HFFc6 (cell line): ENCODE measurements at places on chromosomes 13 and 19. TPM values are rescaled to one million over a fixed set of nuclear protein-coding genes. Genes with fewer than 3 reads are reported as not detected.
A peak's percentile ranks its signal among the peaks of the same experiment; 100 is the strongest.

The ZNF71 gene
- total RNA-seq = 5.6 to 7.1 TPM (median 6.0 TPM) in 3 replicates

The RINL gene
- total RNA-seq = 1.0 and 3.5 TPM in 2 replicates

The PSG6 gene
- 0.77 to 1.3 TPM (median 1.0 TPM) in 3 replicates for total RNA-seq

GRCh38 chr19:3062165-3063105 lies at the start of gene TLE5:
TLE5 (minus strand) TSS chr19:3062495; CDS start chr19:3062200, 295 bp downstream.
- peaks cover 10% of the 10 kb centered on the region; the same call in 1 of the 2 replicates for H3K36me3 ChIP-seq
- H3K4me3 ChIP-seq = peak within 1 kb of the TSS; percentile 83
- peaks cover 2% of the 10 kb centered on the region; the same call in 1 of the 2 replicates for H3K27me3 ChIP-seq
- H3K27ac ChIP-seq = peak within 1 kb of the TSS; percentile 72
- H3K4me1 ChIP-seq = peaks cover 6% of the 10 kb centered on the region; the same call in 1 of the 2 replicates
- no peak for DNase-seq

GRCh38 chr19:7337380-7338194 lies 11.2 kb upstream of the ARHGEF18 start:
- no peaks in the 10 kb centered on the region for H3K36me3 ChIP-seq
- H3K4me3 ChIP-seq = no peak overlapping the region
- H3K27me3 ChIP-seq = peaks cover 18% of the 10 kb centered on the region
- H3K27ac ChIP-seq = no peak overlapping the region
- H3K4me1 ChIP-seq = no peaks in the 10 kb centered on the region

DNA sequence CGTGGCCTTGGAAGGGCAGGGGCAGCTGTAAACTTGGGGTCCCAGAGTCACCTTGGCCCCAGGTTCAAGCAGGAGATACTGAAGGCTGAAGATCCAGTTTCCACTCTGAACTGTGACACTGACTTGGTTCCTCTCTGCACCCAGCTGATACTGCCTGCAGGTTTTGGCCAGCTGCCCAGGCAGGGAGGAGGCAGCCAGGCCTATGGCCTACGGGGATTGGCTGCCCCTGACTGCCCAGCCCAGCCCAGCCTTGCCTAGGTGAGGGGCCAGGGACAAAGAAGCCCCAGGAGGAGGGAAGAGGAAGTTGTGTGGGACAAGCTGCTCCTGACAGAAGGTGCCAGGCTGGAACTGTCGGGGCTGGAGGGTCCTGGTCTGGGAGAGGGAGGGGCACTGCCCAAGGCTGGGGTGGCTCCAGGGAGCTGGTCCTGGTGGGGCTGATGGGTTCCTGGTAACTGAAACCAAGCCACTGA lies 51.7 kb upstream of the CYP4F8 start:
- peaks cover 25% of the 10 kb centered on the region for H3K27me3 ChIP-seq
- no peak for DNase-seq
- H3K36me3 ChIP-seq = no peaks in the 10 kb centered on the region
- H3K4me1 ChIP-seq = peaks cover 9% of the 10 kb centered on the region
- H3K27ac ChIP-seq = no peak overlapping the region

- no peak for DNase-seq
- H3K4me1 ChIP-seq = peaks cover under 1% of the 10 kb centered on the region; the same call in 1 of the 2 replicates
- no peaks in the 10 kb centered on the region; the same call in 1 of the 2 replicates for H3K36me3 ChIP-seq
- no peak overlapping the region for H3K27ac ChIP-seq
- no peak overlapping the region for H3K4me3 ChIP-seq
- H3K27me3 ChIP-seq = no peaks in the 10 kb centered on the region; the same call in none of the 2 replicates
Measured at GRCh38 chr13:48507021-48507420, 25.9 kb downstream of the RCBTB2 start.

DNA sequence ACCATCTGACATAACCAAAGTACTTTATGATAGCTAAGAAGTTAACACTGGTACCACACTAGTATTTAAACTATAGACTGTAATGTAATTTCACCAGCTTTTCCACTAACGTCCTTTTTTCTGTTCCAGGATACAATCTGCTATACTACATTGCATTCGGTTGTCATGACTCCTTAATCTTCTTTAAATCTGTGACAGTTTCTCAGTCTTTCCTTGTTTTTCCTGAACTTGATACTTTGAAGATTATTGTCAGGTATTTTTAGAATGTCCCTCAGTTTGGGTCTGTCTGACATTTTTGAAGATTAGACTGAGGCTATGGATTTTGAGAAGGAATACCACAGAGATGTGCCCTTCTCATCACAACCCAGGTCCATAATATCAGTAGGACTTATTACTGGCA lies 36.6 kb downstream of the NUFIP1 start:
- H3K4me1 ChIP-seq = peaks cover 32% of the 10 kb centered on the region
- H3K27ac ChIP-seq = peak overlapping the region; percentile 1; the same call in 1 of the 2 replicates
- H3K27me3 ChIP-seq = no peaks in the 10 kb centered on the region; the same call in 1 of the 2 replicates
- no peak overlapping the region for H3K4me3 ChIP-seq
- no peak for DNase-seq

GRCh38 chr19:18742838-18743783 lies 48.0 kb downstream of the COMP start:
- H3K27me3 ChIP-seq = no peaks in the 10 kb centered on the region; the same call in none of the 2 replicates
- no peaks in the 10 kb centered on the region for H3K4me1 ChIP-seq
- no peak overlapping the region for H3K4me3 ChIP-seq
- DNase-seq = no peak
- H3K27ac ChIP-seq = no peak overlapping the region

- H3K27me3 ChIP-seq = peaks cover 4% of the 10 kb centered on the region
- DNase-seq = no peak
- no peak overlapping the region for H3K4me3 ChIP-seq
Measured at GRCh38 chr13:80386002-80386401, 45.1 kb upstream of the SPRY2 start.

DNA sequence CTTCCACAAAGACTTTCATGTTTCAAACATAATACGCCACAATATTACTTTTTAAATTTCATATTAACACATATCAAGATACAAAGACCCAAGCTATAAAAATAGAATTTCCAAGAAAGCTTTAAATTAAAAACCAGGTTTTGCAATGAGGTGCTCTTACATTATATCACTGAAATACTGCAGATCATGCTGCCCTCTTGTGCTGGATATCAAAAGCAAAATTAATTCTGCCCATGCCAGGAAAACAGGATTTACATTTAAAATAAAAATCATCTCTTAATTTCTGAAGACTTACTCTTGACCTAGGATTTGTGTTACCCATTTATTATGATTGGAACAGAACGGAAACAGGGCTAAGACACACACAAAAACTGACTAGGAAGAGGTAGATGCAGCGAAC lies 145.0 kb downstream of the ABCC4 start:
- DNase-seq = peak; percentile 31
- no peaks in the 10 kb centered on the region for H3K27me3 ChIP-seq
- H3K4me1 ChIP-seq = peaks cover 30% of the 10 kb centered on the region
- no peak overlapping the region; the same call in 1 of the 2 replicates for H3K27ac ChIP-seq
- H3K4me3 ChIP-seq = no peak overlapping the region

DNA sequence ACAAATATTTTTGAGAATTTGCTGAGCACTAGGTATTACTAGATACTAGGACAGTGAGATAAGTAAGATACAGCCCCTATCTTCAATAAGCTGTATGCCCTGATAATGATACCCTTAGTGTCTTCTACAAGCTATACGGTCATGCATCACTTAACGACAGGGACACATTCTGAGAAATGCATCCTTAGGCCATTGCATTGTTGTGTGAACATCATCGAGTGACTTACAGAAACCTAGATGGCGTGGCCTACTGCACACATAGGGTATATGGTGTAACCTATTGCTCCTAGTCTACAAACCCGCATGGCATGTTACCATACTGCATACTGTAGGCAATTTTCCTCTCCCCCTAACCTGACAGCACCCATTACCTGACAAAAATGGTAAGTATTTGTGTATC lies 64.9 kb downstream of the LRCH1 start:
- H3K27me3 ChIP-seq = peaks cover 2% of the 10 kb centered on the region; the same call in 1 of the 2 replicates
- no peak for DNase-seq
- 0 out of 2 replicates have a peak, but pooled peaks cover 4% of the 10 kb centered on the region for H3K36me3 ChIP-seq
- H3K27ac ChIP-seq = no peak overlapping the region
- peaks cover 64% of the 10 kb centered on the region for H3K4me1 ChIP-seq

DNA sequence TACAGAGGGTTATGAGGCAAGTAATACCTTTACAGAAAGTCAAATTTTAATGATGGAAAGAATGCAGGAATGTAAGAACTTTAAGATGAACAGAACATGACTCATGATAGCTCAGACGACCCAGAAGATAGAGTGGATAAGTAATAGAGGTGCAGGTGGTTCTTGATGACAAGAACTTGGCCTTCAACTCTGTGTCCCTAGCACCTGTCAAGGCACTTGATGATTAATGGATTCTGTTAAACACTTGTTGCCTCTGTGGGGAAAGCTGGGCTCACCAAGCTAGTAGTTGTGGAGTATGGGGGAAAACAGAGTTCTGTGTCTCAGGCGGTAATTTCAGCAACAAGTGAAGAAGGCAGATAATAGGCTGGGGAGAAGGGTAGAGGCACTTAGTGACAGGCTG lies 306.2 kb downstream of the ATP8A2 start:
- no peaks in the 10 kb centered on the region for H3K4me1 ChIP-seq
- H3K4me3 ChIP-seq = no peak overlapping the region
- peaks cover 6% of the 10 kb centered on the region; the same call in 1 of the 2 replicates for H3K36me3 ChIP-seq
- no peak overlapping the region for H3K27ac ChIP-seq
- no peak for DNase-seq

GRCh38 chr19:16425019-16425418 lies 46.8 kb downstream of the EPS15L1 start:
- H3K4me3 ChIP-seq = no peak overlapping the region
- no peak for DNase-seq
- H3K27me3 ChIP-seq = no peaks in the 10 kb centered on the region; the same call in none of the 2 replicates
- no peak overlapping the region for H3K27ac ChIP-seq

DNA sequence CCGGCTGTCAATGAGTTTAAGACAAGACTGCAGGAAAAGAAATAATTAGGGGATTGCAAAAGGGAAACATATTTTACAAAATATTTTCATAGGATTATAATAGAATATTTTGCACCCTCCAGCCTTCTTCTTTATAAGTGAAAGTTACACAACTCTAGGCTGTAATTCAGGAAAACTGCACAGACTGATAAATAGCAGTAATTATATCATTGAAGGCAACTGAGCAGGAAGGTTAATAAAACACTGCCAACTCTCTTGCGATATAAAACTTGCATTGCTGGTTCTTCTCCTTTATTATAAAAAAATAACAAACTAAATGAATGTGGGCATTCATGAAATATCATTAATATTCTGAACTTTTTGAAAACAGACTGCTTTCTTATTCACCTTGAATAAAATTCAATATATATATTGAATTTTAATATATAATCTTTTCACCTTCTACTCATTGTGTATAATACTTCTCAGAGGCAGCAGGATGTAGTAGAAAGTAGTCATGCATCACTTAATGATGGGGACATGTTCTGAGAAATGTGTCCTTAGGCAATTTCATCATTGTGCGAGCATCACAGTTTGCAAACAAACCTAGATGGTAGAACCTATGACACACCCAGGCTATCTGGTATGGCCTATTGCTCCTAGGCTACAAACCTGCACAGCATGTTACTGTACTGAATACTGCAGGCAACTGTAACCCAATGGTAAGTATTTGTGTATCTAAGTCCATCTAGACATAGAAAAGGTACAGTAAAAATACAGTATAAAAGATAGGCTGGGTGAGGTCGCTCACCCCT lies 24.9 kb upstream of the STARD13 start:
- no peak overlapping the region for H3K27ac ChIP-seq
- H3K4me3 ChIP-seq = no peak overlapping the region
- H3K27me3 ChIP-seq = no peaks in the 10 kb centered on the region
- peaks cover 20% of the 10 kb centered on the region for H3K36me3 ChIP-seq
